Mesothelial cell of epicardium (in vitro differentiated cells): ENCODE measurements at places on chromosomes 7 and 10. TPM values are rescaled to one million over a fixed set of nuclear protein-coding genes. Genes with fewer than 3 reads are reported as not detected.

DNAAF5 gene
- total RNA-seq: 33.9 to 39.0 TPM (median 36.9 TPM) in 3 replicates

CCDC3 gene
- total RNA-seq: 5.2 to 5.7 TPM (median 5.4 TPM) in 3 replicates

IDI2 gene
- not detected in 3 replicates for total RNA-seq

GNG11 gene
- 5.8 to 6.7 TPM (median 6.4 TPM) in 3 replicates for total RNA-seq

EVX1 gene
- 1.4 to 2.1 TPM (median 1.8 TPM) in 3 replicates for total RNA-seq

PHYHIPL gene
- 0.24 to 0.56 TPM (median 0.50 TPM) in 3 replicates for total RNA-seq

ANXA7 gene
- 38.9 to 47.9 TPM (median 39.4 TPM) in 3 replicates for total RNA-seq

NPC1L1 gene
- 0.07 to 0.20 TPM in 2 of 3 replicates, not detected in the other for total RNA-seq

SLC13A4 gene
- total RNA-seq: 0.09 to 0.14 TPM in 2 of 3 replicates, not detected in the other

PSD gene
- total RNA-seq: 12.4 to 14.3 TPM (median 13.4 TPM) in 3 replicates

FAM25G gene
- not detected in 3 replicates for total RNA-seq

C10orf67 gene
- 0.11 to 0.22 TPM in 2 of 3 replicates, not detected in the other for total RNA-seq

ELMO1 gene
- 6.7 to 12.0 TPM (median 9.6 TPM) in 3 replicates for total RNA-seq

GRCh38 chr7:158249692-158250091 lies 337.9 kb downstream of the PTPRN2 start:
- no peak overlapping the region for H3K4me3 ChIP-seq
- no peaks in the 10 kb centered on the region for H3K4me1 ChIP-seq
- DNase-seq: no peak
- H3K27me3 ChIP-seq: no peaks in the 10 kb centered on the region

DNA sequence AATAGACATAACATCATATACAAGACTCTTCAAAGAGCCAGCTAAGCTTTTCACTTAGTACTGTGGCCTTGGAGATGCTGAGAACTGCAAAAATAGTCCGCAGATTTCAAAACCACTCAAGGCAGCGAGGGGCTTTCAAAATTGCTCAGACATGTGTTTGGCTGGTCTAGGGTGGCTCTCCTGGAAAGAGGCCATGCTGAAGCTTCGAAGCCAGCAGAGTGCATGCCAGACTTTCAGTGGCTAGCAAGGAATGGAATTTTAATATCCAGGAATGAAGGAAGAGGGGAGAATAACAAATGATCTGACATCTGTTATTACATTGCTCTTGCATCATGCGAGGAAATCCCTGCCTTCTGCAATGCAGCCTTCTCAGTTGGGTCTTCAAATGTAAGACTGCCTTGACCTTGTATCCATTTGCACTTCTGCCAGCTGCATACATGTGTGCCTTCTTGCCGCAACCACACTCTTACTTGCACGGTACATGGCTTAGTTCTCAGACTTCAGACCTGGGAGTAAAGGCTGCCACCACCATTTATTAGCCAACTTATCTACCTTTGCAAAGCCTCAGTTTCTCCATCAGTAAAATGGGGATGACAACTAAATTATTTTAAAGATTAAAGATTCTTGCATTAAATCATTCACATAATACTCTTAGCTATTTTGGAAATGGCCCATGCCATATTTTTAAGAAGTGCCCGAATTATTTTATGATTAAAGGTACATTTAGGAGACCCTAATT lies 55.9 kb downstream of the ITIH5 start:
- H3K4me1 ChIP-seq: peaks cover 13% of the 10 kb centered on the region
- H3K36me3 ChIP-seq: no peaks in the 10 kb centered on the region
- DNase-seq: no peak
- H3K27me3 ChIP-seq: no peaks in the 10 kb centered on the region
- H3K4me3 ChIP-seq: no peak overlapping the region

GRCh38 chr10:97770255-97770654 lies 1.5 kb downstream of the SFRP5 start:
- no peaks in the 10 kb centered on the region for H3K36me3 ChIP-seq
- H3K4me3 ChIP-seq: no peak overlapping the region
- peaks cover 72% of the 10 kb centered on the region for H3K27me3 ChIP-seq
- DNase-seq: no peak

DNA sequence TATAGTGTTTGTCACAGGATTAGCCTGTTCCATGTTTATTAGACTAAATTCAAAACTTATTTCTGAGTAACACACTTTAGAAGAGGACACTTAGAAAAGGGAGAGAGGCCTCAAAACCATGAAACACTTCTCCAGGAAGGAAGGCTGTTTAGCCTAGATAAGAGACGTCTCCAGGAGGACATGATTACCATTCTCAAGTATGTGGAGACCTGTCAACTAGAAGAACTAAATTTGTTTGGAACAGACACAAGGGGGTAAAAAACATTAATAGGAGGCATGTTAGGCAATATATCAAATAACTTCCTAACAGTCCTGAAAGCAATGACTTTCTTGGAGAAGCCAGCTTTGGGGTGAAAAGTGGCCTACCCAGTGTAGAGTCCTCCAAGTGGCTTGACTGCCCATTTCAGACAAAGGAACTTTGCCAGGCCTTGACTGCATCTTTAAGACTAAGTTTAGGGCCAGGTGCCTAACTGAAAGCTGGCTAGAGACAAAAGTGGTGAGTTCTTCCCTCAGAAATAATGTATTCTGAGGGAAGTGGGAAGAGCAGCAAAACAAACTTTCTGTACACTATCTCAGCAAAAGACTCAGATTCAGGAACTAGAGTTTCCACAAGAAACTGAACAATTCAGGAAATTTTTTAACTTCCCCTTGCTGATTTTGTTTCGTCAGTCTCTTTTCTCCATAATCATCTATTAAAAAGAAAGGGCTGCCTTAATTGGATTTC lies 11.8 kb downstream of the NCOA4 start:
- DNase-seq: no peak
- H3K27me3 ChIP-seq: no peaks in the 10 kb centered on the region

GRCh38 chr10:113499806-113500205 lies 53.0 kb upstream of the HABP2 start:
- no peak for DNase-seq
- no peak overlapping the region for H3K27ac ChIP-seq
- H3K36me3 ChIP-seq: peaks cover 2% of the 10 kb centered on the region
- peaks cover 55% of the 10 kb centered on the region for H3K27me3 ChIP-seq

- no peaks in the 10 kb centered on the region for H3K36me3 ChIP-seq
- no peak overlapping the region for H3K4me3 ChIP-seq
- H3K27ac ChIP-seq: no peak overlapping the region
- peaks cover 6% of the 10 kb centered on the region for H3K4me1 ChIP-seq
Observed at GRCh38 chr7:94057955-94058354, 53.8 kb upstream of the BET1 start.

GRCh38 chr10:21522631-21523406 lies 2.7 kb downstream of the SKIDA1 start:
- no peak for DNase-seq
- peak overlapping the region; percentile 60 for H3K4me3 ChIP-seq
- peak overlapping the region; percentile 98 for H3K27ac ChIP-seq
- H3K36me3 ChIP-seq: no peaks in the 10 kb centered on the region
- no peaks in the 10 kb centered on the region for H3K27me3 ChIP-seq

GRCh38 chr7:44639671-44640321 lies 33.4 kb downstream of the OGDH start:
- peak overlapping the region; percentile 99 for H3K27ac ChIP-seq
- H3K4me1 ChIP-seq: peaks cover 24% of the 10 kb centered on the region
- H3K27me3 ChIP-seq: no peaks in the 10 kb centered on the region
- no peaks in the 10 kb centered on the region for H3K36me3 ChIP-seq
- DNase-seq: peak; percentile 30
- peak overlapping the region; percentile 3 for H3K4me3 ChIP-seq

DNA sequence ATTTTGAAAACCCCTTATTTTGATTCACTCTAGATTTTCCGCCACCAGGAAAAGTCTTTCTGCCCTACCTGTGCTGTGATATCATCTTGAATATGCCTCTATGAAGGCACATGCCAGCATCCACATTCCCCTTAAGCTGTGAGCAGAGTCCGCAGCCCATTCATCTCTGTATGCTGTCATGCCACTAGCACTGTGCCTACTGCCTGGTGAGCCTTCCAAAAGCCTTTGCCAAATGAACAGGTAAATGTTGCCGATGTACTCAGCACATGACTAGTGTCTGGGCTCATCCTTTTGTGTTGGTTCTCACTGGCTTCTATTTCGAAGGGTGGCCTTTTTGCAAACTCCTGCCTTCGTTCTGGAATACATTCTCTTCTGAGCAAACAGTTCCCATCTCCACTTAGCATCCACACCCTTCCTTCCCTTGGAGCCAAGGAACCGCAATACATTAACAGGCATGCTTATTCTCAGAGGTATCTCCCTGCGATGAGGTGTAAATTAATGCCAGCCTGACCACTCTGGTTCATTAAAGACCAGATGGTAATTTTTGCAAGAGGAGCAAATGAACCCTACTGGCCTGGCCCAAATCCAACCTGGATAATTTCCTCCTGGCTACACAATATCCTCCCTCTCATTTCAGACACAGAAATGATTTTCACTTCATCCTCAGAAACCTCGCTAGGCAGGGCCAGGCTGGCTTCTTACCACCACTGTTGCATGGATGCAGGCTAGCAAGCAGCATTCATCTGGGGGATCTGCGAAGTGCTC lies 339.7 kb upstream of the NFE2L3 start:
- H3K4me1 ChIP-seq: no peaks in the 10 kb centered on the region
- H3K4me3 ChIP-seq: no peak overlapping the region
- peaks cover 53% of the 10 kb centered on the region for H3K27me3 ChIP-seq
- no peak overlapping the region for H3K27ac ChIP-seq
- DNase-seq: no peak

DNA sequence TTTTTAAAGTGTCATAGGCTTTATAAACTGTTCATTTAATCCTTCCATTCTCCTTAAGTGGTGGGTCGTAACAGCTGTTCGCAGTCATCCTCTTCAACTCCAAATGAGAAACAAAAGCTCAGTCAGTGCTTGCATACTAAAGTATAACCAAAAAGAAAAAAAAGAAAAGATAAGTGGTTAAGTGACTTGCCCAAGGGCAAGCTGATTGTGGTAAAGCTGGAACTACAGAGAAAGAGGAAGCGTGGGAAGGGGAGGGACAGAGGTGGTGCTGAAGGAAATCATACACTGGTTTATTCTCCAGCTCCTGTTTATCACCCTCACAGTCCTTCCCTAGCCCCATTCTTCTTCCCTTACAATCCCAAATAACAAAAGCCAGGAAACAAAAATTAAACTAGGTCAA lies 29.6 kb downstream of the IDE start:
- H3K4me3 ChIP-seq: no peak overlapping the region
- H3K27me3 ChIP-seq: no peaks in the 10 kb centered on the region
- peaks cover 17% of the 10 kb centered on the region for H3K4me1 ChIP-seq
- no peak overlapping the region for H3K27ac ChIP-seq
- peaks cover 1% of the 10 kb centered on the region for H3K36me3 ChIP-seq
- no peak for DNase-seq

DNA sequence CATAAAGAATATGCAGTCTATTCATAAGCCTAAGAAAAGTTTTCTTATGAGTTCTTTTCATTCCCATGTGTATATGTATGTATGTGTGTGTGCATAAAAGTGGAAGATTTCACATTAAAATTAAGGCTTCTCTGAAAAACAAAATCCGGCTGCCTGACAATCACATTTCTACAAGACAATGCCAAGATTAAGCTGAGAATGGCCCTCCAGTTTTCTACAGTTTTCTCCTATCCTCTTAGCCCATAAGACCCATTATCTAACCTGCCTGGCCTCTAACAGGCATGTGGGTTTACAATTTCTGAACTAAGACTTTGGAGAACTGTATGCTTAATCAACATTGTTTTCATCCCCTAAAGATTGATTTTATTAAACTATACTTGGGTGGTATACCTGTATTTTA lies 446.0 kb upstream of the SEMA3A start:
- H3K27ac ChIP-seq: no peak overlapping the region
- peaks cover 6% of the 10 kb centered on the region for H3K36me3 ChIP-seq
- H3K4me1 ChIP-seq: peaks cover 29% of the 10 kb centered on the region
- DNase-seq: no peak
- H3K4me3 ChIP-seq: no peak overlapping the region

- H3K4me3 ChIP-seq: no peak overlapping the region
- DNase-seq: no peak
- no peaks in the 10 kb centered on the region for H3K27me3 ChIP-seq
- peaks cover 3% of the 10 kb centered on the region for H3K36me3 ChIP-seq
Observed at GRCh38 chr7:84809877-84810276, 377.0 kb downstream of the SEMA3D start.

- DNase-seq: no peak
- H3K27me3 ChIP-seq: no peaks in the 10 kb centered on the region
- H3K4me1 ChIP-seq: peaks cover 13% of the 10 kb centered on the region
- H3K27ac ChIP-seq: peak overlapping the region; percentile 64
- H3K36me3 ChIP-seq: peaks cover 5% of the 10 kb centered on the region
Observed at GRCh38 chr10:17092986-17093803, 36.4 kb downstream of the CUBN start.

- H3K4me1 ChIP-seq: no peaks in the 10 kb centered on the region
- H3K4me3 ChIP-seq: no peak overlapping the region
- DNase-seq: no peak
- H3K27me3 ChIP-seq: peaks cover 54% of the 10 kb centered on the region
- H3K36me3 ChIP-seq: no peaks in the 10 kb centered on the region
Observed at GRCh38 chr10:98096731-98097130, 37.7 kb upstream of the R3HCC1L start.

DNA sequence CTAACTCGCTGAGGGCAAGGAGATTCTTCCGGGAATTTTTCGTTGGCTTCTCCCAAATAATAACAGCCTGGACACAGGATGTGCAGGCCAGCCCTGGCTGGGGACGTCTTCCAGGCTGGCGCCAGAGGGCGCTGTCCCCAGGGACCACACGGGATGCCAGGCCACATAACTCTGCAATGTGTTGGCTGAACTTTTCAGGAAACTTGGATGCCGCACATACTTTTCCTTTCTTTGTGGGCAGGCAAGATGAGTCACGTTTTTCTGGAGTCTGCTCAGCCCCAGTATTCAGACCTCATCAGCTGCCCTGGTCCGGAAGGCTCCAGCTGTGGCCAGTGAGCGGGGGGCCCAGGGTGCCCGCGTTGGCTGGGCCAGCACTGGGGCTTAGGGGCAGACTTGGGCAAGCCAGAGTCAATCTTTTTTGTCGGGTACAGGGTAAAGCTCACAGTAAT lies 122.7 kb downstream of the PRKAG2 start:
- DNase-seq: peak; percentile 65
- H3K4me3 ChIP-seq: no peak overlapping the region
- no peaks in the 10 kb centered on the region for H3K36me3 ChIP-seq
- H3K27me3 ChIP-seq: no peaks in the 10 kb centered on the region

GRCh38 chr7:69517985-69518704 lies 80.1 kb upstream of the AUTS2 start:
- H3K4me1 ChIP-seq: peaks cover 10% of the 10 kb centered on the region
- no peak overlapping the region for H3K27ac ChIP-seq
- no peak for DNase-seq
- H3K27me3 ChIP-seq: peaks cover 15% of the 10 kb centered on the region
- no peaks in the 10 kb centered on the region for H3K36me3 ChIP-seq
- no peak overlapping the region for H3K4me3 ChIP-seq

- no peak for DNase-seq
- H3K36me3 ChIP-seq: no peaks in the 10 kb centered on the region
- peaks cover 33% of the 10 kb centered on the region for H3K27me3 ChIP-seq
- no peak overlapping the region for H3K4me3 ChIP-seq
- H3K4me1 ChIP-seq: no peaks in the 10 kb centered on the region
Observed at GRCh38 chr7:132666774-132667172, 90.5 kb upstream of the PLXNA4 start.

DNA sequence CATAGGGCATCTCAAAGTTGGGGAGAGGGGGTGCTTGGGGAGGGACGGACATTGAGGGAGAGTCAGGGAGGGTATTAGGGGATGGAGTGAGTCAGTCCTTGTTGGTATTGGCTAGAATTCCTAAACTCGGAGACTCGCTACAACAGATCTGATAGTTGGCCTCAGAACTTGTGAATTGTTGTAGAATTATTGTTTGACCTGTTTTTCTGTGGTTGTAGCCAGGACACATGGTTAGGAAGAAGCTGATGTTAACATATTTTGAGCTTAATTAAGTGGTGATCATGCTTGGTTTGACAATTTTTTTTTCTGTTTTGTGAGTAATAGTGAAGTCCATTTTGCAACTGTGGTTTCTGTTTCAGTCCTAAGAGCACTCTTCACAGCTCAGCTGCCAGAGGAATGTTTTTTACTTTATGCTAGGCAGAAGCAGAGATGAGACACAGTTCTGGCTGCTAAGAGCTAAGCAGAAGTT lies 1190.3 kb upstream of the C7orf33 start:
- no peak for DNase-seq
- peaks cover 14% of the 10 kb centered on the region for H3K27me3 ChIP-seq
- H3K4me3 ChIP-seq: no peak overlapping the region
- no peak overlapping the region for H3K27ac ChIP-seq
- H3K36me3 ChIP-seq: no peaks in the 10 kb centered on the region
